ENCODE measurements at places on chromosomes 6 and 20.

DNA sequence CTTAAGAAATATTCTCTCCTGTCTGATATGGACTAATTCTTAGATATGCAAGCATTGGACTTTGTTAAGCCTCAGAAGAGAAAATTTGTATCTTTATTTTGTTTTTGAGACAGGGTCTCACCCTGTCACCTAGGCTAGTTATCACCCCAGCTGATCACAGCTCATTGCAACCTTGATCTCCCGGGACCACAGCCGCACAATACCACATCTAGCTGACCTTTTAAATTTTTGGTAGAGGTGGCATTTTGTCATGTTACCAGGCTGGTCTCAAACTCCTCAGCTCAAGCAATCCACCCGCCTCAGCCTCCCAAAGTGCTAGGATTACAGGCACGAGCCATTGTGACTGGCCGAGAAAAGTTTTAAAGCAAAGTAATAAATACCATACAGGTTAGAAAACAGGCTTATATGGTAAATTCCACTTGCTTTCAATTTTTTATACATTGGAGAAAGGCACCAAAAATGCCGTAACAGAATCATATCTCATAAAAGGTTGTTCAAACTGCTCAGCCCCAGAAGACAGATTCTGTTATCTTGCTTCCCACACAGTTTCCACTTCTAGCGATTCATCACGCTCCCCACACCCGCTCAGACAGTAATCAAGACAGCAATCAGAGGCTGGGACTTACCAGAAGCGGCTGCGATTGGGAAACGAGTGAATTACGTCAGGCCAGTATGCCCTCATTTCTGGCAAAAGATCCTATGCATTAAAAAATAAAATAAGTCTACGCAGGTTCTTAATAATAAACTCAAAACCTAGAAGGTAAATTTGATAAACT, 13.8 kb downstream of the RNASET2 start:
- no peak for DNase-seq

DNA sequence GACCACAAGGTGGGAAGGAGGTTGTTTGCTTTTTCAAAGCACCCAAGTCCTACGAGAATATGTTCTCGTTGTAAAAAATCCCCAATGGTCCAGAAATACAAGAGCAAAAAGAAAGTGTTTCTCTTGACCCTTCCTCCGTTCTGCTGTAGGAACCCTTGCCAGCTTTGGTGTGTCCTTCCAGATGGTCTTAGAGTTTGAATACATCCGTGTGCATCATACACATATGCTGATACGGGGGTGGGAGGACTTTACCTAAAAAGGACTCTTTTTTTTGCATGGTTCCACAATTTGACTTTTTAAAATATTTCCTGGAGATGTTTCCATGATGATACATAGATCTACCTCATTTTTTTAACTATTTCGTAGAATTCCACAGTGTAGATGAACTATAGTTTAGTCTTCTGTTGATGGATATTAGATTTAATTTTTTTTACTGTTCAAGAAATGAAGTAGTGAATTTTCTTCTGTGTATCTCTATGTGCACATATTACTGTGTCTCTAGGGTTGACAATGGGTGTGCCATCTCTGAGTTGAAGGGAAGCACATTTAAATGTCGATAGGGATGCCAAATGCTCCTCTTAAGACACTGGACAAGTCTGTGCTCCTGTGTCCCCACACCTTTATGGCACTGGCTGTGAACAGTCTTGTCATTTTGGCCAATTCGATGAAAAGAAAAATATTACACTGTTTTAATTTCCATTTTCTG, 182.1 kb upstream of the SNX9 start:
- DNase-seq = no peak

GRCh38 chr6:78599526-78599925, 267.8 kb upstream of the IRAK1BP1 start:
- DNase-seq = no peak

DNA sequence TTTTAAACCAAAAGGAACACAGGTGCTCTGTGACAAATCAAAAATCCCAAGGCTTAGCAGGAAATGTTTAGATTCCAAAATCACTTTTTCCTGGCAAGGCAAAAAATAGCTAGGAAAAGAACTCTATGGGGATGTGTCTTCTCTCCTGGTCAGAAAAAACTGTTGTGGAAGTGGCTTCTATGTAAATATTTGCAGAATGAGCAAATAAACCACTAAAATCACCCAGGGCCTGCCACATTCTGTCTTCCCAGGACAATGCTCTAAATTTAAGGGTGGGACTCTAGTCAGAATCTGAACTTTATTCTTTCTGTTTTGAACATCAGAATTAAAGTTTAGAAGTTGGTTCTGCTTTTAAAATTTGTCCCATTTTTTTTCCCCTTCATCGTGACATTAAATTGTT, 29.3 kb downstream of the GCM1 start:
- no peak for DNase-seq

- DNase-seq = no peak
Measured at GRCh38 chr6:129893640-129894039, 32.5 kb upstream of the TMEM244 start.

GRCh38 chr6:147095316-147095715, 108.9 kb upstream of the STXBP5 start:
- no peak for DNase-seq

DNA sequence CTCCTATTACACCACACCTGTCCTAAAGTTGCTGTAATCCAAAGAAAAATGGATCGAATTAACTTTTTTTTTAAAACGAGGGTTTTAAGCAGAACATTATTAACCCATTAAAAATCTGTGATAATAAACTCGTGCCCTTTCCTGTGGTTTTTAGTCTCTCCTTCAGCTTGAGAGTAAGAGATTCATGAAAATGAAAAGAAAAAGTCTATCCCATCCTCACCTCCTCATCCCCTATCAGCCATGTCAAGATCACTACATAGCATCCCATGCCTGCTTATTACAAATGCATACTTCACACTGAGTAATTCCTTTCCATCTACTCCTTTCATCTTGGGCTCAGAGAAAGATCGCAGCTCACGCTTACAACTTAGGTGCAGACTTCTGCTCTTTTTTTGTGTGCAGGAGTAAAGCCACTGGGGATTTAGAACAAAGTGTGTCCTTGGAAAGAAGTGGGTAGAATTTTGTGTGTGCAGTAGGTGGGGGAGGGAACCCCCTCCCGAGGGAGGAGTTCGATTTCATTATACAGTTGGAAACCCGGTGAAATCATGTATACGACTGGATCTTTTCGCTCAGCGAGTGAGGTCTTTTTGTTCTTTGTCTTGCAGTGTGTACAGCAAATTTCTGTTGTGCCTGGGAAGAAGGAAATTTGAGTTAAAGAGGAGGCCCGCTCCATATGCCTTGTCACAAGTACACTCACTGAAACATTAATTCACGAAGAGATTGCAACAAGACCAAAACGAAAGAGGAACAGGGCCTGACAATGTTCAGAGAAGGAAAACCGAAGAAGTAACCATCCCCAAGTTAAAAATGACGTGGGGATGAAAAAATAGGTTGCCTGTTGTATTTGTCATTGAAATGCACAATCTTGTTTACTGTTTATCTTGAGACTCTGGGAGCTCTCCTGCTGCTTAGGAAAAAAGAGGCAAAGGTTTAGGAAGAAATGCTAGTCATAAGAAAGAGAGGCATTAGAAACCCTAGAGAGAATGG, 146.5 kb upstream of the ZNF217 start:
- no peak for DNase-seq
